ENCODE measurements at places on chromosomes 7 and 10.
A peak's percentile ranks its signal among the peaks of the same experiment; 100 is the strongest.

- peak; percentile 14 for DNase-seq
Observed at GRCh38 chr10:60048091-60048501, 141.7 kb upstream of the CCDC6 start.

GRCh38 chr10:121310151-121310711 is 288.0 kb downstream of the FGFR2 start:
- no peak for DNase-seq

- no peak for DNase-seq
Observed at GRCh38 chr7:99422186-99422585, 13.4 kb downstream of the BUD31 start.

- DNase-seq: no peak
Observed at GRCh38 chr10:6494936-6495592, 85.0 kb downstream of the PRKCQ start.

DNA sequence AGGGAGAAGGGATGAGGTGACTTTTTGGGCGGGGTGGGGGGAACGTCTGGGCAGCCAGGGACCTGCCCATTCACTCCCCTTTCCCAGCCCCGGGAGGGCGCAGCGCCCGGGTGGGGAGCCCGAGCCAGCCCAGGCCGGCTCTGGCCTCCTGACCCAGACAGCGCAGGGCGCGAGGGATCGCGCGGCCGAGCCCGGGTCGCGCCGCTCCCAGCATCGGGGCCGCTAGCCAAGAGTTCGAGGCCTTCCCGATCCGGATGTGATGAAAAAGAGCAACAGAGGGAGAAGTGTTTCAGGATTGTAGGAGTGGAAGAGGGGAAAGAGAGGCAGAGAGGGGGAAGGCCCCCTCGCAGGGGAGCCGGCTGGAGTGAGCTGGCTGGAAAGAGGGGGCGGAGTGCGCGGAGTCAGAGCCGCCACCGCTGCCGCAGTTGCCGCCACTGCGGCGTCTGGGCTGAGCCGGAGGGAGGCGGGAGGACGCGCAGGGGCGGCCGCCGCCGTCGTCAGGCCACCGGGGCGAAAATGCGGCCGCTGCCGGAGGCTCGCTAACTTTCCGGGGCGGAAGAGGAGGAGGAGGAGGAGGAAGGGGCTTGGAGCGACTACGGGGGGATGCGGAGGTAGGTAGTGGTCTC is at the start of gene MDFIC:
Gene MDFIC (plus strand): TSS at position 69 of the 626 bp plus-strand sequence. CDS start 940 bp downstream, outside the sequence.
- DNase-seq: peak; percentile 57

- DNase-seq: no peak
Observed at GRCh38 chr10:74750848-74751274, 75.5 kb upstream of the KAT6B start.

DNA sequence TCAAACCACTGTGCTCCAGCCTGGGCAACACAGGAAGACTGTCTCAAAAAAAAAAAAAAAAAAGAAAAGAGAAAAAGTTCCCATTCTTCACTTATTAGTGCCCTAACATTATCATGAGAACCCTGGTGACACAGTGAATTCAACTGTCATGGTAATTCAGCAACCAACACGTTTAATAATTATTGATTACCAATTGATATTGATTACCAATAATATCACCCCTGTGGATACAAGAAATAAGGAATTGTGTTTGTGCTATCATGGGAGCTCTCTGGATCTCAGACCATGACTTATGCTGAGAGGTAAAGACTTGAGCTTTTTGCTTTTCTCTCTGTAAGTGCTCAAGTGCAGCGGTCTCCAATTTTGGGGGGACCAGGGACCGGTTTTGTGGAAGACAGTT is 195.3 kb downstream of the TPST1 start:
- DNase-seq: no peak

- DNase-seq: no peak
Observed at GRCh38 chr10:29268011-29268410, 20.9 kb upstream of the LYZL1 start.

DNA sequence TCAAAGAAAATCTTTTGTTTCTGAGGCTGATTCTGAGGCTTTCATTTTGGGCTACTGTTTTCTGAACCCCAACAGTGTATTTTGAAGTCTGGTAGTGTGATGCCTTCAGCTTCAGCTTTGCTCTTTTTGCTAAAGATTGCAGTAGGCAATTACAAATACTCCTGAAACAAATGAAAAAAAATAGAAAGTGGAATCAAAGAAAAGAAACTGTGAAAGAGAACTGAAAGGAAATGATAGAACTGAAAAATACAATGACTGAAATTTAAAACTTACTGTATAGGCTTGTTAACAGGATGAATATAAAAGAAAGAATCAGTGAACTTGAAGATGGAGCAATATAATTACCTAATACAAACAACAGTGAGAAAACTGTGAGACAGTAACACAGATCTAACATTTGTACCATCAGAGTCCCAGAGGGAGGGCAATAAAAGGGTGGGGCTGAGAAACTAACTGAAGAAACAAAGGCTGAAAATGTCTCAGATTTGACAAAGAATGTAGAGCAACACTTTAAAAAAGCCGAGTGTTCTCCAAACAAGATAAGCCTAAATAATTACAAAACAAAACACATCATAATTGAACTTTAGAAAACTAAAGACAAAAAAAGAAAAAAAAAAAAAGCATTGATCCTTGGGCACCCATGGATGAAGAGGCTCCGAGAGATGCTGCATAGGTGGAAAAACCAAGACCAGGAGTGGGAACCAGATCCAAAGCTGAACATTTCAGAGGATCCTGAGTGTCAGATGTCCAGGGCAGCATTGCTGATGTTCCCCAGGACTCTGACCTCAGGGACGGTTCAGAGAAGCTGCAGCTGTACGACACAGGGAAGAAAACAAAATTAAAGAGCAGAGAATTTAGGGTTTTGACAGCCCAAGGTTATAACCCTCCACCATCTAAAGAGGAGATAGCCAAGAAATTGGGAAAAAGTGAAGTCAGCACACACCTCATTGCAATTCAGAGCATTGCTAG is 223.2 kb upstream of the IGFBP3 start:
- DNase-seq: no peak

- no peak for DNase-seq
Observed at GRCh38 chr7:151232917-151233701, 826 bp downstream of the CHPF2 start.

DNA sequence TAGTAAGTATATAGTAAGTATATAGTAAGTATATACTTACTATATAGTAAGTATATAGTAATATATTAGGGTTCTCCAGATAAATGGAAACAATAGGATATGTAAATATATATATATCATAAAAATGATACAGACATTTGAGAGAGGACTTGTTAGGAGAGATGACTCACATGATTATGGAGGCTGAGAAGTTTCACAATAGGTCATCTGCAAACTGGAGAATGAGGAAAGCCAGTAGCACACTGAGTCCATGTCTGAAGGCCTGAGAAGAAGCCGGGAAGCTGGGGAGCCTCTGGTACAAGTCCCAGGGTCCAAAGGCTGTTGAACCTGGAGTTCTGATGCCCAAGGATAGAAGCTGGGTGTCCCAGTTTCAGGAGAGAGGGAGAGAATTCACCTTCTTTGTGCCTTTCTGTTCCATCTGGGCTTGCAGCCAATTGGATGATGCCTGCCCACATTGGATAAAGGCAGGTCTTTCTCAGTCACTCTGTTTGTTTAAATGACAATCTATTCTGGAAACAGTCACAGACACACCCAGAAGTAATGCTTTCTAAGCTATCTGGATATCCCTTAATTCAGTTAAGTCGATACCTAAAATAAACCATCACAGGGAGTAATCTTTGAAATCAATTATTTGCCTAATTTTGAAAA is 205.5 kb upstream of the CDC14C start:
- DNase-seq: no peak

DNA sequence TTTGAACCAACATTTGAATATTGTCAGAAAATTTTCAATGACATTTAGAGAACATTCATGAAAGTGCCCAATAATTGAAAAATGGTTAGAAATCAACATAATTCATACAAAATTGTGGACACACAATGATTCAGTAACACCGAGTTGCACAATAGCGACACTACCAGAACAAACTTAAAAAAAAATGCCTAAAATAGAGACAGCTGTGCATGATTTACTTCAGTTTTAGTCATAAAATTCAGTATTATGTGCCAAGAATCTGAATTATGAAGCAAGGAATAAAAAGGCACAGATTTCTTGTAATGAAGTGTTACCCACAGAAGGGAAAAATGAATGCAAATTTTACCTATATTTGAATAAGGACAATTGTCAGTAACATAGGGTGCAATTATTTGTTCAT is 396.0 kb downstream of the SEMA3D start:
- no peak for DNase-seq

DNA sequence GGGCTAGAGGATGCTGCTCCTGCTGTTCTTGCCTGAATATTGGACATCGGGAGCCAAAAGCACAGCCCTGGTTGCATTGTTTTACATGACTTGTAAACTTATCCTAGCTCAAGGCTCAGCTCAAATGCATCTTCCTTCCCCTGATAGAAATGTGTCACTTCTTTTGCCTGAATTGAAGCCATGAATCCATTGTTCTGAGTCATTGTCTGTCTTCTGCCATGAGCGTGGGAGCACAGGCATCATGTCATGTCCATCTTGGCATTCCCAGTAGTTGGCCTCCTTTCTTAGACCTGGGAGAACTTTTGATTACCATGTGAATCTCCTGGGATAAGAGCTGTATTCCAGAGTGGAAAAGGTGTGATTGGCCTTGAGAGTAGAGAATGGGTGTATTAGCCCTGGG is 54.1 kb upstream of the OPN4 start:
- DNase-seq: no peak

- no peak for DNase-seq
Observed at GRCh38 chr7:148385009-148385682, 205.4 kb upstream of the C7orf33 start.

DNA sequence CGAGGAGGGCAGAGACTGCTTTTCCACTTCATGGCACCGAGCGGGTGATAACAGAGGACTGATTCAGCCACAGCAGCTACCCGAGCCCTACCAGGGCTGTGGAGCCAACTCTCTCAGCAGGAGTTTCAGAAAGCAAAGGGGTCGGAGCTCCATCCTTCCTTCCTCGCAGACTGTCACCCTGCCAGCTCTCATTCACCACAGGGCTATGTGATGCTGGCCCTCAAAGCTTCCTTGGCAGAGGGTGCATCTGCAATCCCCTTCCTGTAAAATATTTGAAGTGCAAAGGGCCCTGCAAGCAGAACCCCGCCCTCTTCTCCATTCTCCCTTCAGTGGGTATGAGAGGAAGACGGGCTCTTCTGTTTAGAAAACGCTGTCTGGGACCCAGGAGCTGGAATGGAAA is 105.3 kb upstream of the LYZL2 start:
- DNase-seq: no peak

- DNase-seq: no peak
Observed at GRCh38 chr10:133183646-133184378, 23.8 kb downstream of the KNDC1 start.

DNA sequence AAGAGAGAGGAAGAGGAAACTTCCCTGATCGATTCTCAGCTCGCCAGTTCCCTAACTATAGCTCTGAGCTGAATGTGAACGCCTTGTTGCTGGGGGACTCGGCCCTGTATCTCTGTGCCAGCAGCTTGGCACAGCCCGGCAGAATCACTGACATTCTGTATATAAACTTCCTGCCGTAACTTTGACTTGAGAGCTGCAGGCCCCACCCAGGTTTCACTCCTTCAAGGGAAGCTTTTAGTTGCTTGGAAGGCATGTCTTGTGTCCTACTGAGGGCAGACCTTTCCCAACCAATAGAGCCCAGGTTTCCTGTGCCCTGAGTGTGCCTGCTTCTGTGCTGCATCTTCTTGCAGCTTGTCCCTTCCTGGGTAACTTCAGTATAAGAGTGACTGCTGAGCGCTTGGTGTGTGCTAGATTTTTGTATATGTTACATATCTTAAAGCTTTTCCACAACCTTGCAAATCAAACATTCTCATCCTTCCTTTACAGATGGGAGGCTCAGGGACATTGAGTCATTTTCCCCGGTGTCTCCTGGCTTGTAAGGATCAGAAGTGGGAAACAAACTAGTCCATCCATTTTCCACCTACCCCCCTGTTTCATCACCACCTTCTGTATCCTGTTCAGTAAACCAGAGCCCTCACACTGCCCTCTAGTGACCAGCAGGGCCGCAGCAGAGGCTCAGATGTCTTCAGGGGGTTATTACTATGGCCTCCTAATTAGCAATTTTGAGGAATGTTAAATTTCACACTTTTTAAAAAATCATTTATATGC is 225.2 kb upstream of the PRSS58 start:
- DNase-seq: peak; percentile 68

DNA sequence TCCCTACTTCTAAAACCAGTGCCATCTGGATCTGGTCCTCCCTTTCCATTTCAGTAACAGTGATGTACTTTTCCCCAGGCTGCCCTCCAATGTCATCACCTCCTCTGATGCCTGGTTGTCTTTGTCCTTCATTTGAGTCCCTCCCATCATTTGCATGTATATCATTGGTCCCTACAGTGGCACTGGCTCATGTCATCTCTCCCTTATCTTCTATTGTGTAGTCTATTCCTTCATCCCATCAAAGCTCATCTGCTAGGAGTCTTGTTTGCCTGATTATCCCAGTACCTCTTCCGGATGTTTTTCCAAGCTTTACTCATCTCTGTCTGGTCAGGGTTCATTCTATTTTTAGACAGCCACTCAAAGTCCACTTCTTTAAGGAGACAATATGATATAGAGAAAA is 292.9 kb upstream of the BMPER start:
- DNase-seq: no peak

DNA sequence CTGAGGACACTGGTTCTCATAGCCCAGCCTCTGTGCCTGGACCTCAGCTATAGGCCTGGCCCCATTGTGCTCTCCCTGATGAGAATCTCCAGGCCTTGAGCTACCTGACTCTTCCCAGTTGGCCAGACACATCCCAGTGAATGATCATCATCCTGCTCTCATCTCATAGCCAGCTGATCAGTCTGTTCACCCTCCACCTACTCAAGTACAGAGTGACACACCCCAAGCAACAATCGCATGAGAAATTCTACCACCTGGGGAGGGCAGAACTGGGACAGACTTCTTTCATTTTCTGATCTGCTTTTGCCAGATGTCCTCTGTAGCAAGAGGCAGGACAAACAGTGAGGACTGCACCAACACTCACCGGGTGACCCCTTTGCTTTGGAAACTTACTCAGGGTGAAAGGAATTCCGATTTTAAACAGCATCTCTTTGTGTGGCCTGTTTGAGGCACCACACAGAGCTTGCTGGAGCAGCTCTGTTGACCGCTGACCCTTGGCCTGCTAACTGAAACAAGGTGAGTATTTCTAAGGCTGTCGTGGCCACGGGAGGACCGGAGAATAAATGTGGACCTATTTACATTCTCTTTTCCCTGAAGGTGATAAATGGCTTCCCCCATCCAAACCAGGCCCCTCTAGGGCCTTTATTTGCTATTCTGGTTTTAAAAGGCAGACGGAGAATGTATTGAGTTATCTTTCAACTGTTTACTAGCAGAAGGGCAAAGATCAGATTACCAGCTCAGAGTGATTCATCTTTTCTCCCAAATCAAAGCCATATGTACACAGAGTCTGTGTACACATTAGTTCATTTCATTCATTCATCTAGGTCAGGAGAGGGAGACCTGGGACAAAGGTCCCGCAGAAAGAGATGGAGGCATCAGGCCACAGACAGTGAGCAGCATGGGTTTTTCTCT is 181.4 kb upstream of the TNS3 start:
- DNase-seq: no peak

DNA sequence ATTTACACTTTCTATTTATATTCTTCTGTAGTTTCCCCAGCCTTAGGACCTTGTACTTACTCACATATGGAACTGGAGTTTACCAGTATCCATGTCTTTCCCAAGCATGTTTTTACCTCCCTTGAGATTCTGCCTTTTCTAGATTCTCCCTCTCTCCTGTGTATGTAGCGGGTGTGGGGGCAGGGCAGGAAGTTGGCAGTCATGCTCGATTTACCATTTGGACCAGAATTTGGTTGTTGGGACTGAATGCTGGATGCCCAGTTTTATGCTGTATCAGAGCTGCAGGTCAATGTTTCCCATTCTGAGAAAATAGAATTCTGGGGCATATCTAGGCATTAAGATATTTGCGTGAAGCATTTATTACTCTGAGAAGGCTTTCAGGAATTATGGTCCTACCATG is 14.2 kb downstream of the INPP5F start:
- no peak for DNase-seq

Measured in endothelial cell (in vitro differentiated cells).